ENCODE measurements at places on chromosomes 13 and 19. TPM values are rescaled to one million over a fixed set of nuclear protein-coding genes. Genes with fewer than 3 reads are reported as not detected.

ATG4D gene
- total RNA-seq = 10.2 TPM

- no peak overlapping the region for H3K27ac ChIP-seq
- no peaks in the 10 kb centered on the region for H3K27me3 ChIP-seq
- H3K4me1 ChIP-seq = no peaks in the 10 kb centered on the region
- H3K4me3 ChIP-seq = no peak overlapping the region
Measured at GRCh38 chr13:111270126-111270525, 50.3 kb upstream of the TEX29 start.

- no peak for DNase-seq
- H3K4me3 ChIP-seq = no peak overlapping the region
- H3K4me1 ChIP-seq = no peaks in the 10 kb centered on the region
- H3K36me3 ChIP-seq = peaks cover 2% of the 10 kb centered on the region
Measured at GRCh38 chr19:19176950-19177349, 6.9 kb upstream of the MEF2B start.

DNA sequence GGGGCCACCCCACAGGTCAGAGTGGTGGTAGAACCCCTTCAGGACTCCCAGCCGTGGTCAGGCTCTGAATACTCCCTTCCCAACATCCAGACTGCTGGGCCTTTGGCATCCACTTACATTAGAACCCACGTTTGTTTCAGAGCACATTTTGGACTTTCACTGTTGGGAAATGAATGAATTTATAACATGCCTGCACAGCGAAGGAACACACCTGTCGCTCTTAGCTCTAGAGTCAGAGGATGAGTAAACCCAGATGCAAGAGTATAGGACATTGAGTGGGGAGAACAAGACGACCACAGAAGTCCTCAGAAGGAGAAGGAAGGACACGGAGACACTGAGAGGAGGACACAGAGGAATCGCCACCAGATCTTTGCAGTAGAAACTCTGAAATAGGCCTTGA is 30.9 kb downstream of the SHISA2 start:
- H3K27me3 ChIP-seq = no peaks in the 10 kb centered on the region
- DNase-seq = no peak
- H3K27ac ChIP-seq = no peak overlapping the region
- no peaks in the 10 kb centered on the region for H3K4me1 ChIP-seq
- no peaks in the 10 kb centered on the region for H3K36me3 ChIP-seq

DNA sequence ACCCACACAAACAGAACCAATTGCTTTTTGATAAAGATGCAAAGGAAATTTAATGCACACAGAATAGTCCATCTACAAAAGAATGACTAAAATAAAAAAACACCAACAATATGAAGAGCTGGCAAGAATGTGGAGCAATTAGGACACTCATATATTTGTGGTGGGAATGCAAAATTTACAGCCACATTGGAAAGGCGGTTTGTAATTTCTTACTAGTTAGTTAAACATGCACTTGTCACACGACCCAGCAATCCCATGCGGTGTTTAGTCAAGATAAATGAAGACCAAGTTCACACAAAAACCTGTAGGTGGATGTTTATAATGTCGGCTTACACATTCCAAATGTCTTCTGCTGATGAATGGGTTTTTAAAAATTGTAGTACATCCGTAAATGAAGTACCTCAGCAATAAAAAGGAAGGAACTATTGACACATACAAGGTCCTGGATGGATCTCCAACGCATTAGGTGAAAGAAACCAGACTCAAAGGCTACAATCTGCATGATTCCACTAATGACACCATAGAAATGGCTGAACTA is 5.2 kb downstream of the GRTP1 start:
- no peak overlapping the region for H3K27ac ChIP-seq
- no peak overlapping the region for H3K4me3 ChIP-seq

DNA sequence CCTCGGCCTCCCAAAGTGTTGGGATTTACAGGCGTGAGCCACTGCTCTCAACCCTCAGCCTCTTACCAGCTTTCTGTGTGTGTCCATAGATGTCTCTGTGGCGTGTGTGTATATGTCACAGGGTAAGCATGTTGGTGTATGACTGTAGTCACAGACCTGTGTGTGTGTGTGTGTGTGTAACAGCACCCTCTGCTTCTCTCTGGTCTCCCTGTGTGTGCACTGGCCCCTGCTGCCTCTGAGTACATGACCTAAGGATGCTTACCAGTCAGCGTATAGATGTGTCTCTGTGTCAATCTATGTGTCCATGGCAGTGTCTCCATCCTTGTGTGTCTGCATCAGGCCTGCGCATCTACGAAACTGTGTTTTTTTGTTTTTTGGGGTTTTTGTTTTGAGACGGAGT is 5.6 kb downstream of the AXL start:
- H3K27me3 ChIP-seq = no peaks in the 10 kb centered on the region
- no peak overlapping the region for H3K27ac ChIP-seq
- no peaks in the 10 kb centered on the region for H3K36me3 ChIP-seq
- H3K4me1 ChIP-seq = no peaks in the 10 kb centered on the region
- DNase-seq = no peak
